Activated CD4-positive, alpha-beta T cell treated with anti-CD3 and anti-CD28 coated beads, Interleukin-2, amount 50 U/mL, for 24 hours (primary cell): ENCODE measurements at places on chromosomes 5 and 9.

- DNase-seq = no peak
Observed at GRCh38 chr9:95775191-95775590, 100.3 kb upstream of the ERCC6L2 start.

- no peak for DNase-seq
Observed at GRCh38 chr9:110880189-110880588, 158.1 kb downstream of the LPAR1 start.

DNA sequence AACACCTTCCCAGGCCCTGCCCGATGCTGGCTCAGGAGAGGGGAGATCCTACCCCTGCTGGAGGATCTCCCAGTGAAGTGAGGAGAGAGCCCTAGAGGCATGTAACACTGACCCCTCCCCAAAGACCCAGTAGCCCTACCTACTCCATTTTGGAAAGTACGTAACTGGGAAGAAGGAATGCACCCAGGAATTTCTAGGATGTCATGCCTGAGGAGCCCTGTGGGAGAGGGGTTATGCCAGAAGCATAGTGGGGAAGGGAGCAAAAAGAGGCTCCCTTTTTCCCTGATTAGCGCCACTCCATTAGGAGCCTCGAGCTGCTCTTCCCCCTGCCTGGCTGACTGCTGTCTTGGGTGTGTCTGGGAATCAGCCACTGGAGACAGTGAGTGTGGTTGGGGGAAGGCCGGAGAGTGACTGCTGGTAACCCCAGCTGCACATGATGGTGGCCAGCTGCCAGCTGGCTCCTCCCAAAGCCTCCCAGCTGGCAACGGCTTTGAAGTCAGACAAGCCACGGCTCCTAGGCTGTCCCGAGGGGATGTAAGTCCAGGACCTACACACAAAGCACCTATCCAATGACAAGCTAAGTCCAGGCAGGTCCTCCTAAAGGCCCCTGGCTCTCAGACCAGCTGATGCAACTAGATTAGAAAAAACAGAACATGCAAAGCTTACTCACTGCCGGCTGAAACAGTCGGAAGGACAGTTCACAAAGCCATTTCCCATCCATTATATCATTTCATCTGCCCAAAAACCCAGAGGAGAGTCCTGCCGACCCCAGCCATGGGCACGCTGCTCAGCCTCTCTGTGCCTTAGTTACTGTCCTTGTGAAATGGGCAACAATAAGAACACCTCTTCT is 136.5 kb upstream of the ABCA1 start:
- no peak for DNase-seq

DNA sequence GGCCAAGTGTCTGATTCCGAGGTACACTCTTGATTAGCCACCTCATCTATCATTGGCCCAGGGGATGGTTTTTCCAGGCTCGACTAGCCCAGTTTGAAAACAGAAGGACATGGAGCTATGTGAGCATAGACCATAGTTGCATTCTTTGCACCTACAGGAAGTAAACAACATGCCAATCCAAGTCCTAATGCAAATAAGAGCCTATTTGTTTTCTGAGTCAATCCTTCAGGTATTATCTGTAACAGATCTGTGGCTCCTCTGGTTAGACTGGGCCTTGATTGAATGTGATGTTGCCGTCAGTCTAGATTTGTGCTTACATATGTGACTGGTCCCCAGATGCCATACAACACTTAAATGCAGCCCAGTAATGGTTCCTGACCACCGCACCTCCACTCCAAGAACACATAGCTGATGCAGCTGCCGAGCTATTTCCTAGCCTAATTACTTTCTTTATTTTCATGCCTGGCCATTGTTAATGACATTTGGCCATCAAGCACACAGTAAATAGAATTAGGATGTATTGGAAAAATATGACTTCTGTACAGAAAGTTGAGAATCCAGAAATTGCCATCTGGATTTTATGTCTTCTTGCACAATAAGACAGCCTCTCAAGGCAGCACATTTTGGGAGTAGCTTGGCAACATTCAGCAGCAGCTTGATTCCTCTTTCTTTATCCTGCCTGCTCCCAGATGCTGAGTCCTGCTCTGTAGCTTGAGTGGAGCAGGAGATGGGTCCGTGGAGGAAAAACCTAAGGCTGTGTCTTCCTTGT is 29.5 kb upstream of the ARHGAP26 start:
- no peak for DNase-seq

DNA sequence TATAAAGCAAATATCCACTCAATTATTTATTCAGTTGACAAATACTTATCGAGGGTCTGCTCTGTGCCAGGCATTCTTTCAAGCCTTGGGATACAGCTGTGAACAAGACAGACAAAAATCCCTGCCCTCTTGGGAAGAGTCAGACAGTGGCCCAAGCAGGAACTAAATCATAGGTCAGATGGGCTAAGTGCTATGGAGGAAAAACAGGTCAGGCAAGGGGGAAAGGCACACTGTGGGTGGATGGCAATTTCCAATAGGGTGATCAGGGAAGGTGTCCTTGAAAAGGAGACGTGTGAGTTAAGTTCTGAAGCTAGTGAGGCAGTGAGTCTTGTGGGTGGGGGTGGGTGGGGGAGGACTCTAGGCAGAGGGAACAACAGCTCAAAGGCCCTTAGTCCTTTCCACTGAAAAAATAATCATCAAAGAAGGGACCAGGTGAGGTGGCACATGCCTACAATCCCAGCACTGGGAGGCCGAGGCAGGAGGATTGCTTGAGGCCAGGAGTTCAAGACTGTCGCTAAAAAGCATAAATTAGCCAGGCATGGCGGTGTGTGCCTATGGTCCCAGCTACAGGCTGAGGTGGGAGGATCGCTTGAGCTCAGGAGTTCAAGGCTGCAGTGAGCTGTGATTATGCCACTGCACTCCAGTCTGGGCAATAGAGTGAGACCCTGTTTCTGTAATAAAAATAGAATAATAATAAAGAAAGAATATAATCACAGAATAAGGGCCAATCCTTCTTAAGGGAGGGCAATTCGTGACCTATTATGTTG is 95.2 kb upstream of the CPEB4 start:
- DNase-seq = no peak

DNA sequence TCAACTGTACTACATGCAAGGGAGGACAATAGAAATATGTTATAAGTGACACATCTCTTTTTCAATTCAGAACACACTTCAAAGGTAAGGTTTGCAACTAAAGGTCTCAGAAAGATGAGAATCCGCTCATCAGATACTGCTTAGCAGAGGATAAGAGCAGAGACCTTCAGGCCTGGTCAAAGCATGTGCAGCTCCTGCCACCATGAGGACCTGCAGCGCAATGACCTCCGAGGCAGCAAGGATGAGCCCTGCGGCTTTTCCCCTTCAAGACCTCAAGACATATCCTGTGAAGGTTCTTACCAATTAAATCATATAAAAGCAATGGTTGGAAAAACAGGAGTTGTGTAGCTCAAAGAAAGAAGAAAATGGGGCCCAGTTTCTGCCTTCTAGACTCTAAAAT is 135.8 kb downstream of the TRIM36 start:
- no peak for DNase-seq

DNA sequence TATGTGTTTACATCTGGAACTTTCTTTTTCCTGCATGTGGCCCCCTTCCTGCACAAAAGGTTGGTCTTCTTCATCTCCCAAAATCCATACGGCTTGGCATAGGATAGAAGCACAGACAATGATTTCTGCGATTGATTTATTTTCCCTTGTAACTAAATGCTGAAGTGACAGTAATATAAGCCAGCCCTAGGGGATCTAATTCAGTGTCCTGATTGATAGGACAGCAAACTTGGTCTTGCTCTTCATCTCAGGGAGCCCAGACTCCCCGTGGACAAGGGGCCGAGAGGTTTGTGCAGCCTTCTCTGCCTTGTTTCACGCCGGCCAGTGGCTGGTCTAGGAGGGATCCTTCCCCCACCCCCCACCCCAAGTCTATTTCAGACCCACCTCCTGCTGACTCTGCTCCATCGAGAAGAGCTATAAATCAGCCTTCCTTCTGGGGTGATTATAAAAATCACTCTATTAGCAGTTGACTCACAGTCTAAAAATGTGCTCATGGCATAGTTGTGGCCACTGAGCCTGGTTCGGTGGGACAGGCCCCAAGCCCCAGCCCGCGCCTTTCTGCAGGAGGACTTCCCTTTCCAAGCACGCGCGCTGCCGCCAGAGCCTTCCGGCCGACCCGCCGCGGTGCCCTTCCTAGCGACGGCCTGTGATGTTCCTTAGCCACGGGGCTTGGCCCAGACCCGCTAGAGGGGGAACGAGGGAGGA is 89.8 kb upstream of the COL5A1 start:
- DNase-seq = no peak

DNA sequence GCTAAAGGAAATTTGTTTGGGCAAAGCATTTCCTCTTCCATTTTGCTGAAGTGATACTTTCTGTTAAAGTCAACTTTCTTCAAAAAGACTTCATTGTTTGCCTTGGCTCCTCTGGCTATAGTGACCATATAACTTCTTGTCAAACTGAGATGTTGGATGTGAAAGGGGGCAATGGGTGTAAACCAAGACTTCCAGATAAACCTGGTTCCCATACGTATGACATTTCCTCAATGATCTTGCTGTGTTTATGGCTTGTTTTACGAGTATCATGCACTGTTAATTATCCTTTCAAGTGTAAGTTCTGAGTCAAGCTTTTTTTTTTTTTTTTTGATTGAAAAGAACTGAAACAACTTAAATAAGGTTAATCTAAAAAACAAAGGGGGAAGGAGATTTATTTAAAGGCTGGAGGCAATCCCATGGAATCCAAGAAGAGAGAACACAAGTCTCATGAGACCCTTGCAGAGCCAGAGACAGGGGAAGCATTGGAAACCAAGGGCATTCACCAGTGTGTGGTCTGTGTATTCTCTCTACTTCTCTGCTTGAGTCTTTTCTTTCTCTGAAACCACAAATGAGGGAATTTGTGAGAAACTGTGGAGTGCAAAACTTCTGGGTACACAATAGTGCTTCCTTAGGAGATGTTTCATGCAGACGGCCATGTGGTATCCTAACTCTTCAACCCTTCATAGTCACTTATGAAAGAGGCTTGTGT is 335.3 kb downstream of the RAB3C start:
- DNase-seq = no peak

DNA sequence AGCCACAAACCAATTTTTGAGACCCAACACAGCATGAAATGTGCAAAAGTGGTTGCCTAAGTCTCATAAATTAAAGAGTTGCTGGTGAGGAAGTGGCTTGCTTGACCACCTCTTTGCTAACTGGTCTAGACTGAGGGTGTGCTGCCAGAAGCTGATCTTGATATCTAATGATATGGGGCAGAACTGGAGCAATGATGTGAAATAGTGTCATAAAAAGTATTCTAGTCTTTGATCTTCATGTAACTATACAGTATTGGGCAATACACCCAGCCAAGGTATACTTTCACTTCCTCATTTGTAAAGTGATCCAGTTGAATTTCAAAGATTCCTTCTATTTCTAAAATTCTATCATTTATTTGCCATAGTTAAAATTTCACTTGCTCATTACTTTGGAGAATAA is 5.9 kb upstream of the YTHDC2 start:
- no peak for DNase-seq

DNA sequence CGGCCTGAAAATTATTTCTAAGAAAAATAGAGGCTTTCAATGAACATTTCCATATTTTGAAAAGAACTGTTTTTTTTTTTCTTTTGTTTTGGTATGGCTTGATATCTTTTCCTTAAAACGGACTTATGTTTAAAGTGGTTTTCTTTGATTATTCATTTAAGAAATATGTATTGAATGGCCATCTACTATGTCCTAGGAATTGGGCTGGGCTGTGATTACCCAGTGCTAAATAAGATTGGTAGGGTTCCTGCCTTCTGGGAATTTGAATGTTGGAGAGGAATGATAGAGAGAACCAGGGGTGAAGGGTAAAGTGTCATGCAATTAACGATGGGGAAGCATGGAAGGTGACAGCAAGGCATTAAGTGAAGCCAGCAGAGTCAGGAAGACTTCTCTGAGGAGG is 33.2 kb downstream of the TNFSF8 start:
- no peak for DNase-seq

GRCh38 chr5:141003791-141004611 is 37.7 kb downstream of the PCDHAC2 start:
- no peak for DNase-seq

DNA sequence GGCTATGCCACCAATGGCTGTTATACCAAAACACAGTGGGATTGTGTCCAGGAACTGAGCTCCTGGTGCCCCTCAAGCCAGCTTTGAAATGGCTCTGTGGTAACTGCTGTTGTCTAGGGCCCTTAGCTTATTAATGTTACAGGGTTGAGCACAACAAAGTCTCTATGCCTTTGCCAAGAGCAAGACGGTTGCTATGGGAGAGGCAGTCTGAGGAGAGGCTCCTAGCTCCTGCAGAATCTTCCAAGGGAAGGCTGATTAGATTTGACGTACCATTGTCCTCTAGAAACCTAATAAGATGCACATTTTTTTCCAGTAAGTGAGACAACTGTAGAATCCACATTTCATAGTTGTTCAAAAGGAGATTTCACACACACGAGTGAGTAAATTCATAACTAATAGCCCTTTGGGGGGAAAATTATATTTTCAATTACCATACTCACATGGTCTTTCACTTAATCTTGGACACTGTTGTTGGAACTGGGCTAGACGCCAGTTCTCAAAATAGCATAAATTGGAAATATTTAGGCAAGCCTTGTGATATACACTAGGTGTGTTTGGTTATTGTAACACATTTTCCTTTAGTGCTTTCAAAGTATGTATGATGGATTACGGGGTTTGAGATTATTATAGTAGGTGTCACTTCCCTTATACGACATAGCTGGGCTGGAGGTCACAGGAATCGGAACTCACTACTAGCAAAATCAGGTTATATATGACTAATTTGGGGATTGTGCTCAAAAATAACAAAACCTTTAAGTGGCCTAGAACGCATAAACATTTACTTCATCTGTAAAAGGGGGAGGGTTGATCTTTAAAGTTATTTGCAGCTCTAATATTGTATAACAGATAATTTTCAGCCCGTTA is 186.3 kb upstream of the EGFLAM start:
- no peak for DNase-seq

DNA sequence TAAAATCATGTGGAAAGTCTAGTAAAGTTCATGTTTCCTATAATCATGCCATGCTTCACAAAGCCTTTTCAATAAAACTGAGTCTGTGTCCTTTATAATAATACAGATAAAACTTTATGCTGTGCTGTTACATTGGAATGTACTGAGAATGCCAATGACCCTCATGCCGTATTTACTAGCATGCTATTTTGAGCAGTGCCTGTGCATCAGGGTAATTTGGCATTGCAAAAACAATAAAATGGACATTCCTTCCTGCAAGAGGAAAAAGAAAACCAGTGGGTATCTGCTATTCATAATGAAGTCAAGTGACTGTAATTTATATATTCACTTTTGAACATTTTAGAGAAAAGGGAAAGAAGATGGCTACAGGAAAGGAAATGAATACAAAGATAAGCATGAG is 159.0 kb downstream of the PBX3 start:
- no peak for DNase-seq
